GM20000 (cell line): ENCODE measurements at places on chromosomes 5 and 9.

GRCh38 chr9:123267481-123268198 is 746 bp downstream of the STRBP start:
- DNase-seq, result peak; percentile 32

- no peak for DNase-seq
Observed at GRCh38 chr5:160229190-160229742, at the start of gene FABP6. Gene FABP6, plus strand, starts transcription at chr5:160229506. Its CDS starts 52 bp downstream, at chr5:160229558.

DNA sequence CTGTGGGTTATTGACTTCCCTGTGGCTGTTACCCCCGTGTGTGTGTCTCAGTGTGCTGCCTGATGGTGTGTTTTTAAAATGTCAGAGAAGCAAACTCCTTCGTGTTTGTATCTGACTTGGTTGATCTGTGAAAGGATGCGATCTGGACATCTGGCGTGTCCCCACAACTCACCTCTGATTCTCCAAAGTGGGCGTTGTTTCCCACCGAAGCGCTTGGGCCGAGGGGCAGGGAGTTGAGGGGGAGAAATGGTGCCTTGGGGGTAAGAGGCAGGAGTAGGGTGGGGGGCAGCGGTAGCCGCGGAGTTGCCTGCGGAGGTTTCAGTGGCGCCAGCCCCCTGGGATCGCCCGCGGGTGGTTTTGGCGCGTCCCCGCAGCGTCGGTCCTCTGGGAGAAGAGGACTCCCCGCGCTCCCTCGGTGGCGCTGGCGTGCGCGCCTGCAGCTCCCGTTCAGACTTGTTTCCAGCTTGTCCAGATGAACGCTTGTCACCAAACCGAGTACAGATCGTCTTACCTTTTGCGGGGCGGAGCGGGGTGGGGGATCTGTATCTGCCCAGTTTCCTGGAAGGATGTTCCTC is 1.1 kb downstream of the MAST4 start:
- no peak for DNase-seq

DNA sequence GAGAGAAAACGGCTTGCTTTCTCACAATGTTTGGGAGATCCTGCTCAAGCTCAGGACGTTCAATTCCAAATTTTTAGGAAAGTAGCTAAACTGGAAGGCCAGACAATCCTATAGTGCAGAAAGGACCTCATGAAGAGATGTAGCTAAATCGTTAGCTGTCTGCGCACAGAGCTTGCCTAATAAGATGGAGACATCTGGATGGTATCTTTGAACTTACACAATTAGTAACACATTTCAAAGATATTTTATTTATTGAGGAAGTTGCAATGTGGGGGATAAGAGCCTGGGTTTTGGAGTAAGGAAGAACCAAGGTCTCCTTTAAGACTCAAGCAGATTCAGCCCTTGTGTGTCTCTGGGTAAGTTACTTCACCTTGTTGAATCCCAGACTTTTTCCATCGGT is 28.6 kb upstream of the RAB14 start:
- no peak for DNase-seq

DNA sequence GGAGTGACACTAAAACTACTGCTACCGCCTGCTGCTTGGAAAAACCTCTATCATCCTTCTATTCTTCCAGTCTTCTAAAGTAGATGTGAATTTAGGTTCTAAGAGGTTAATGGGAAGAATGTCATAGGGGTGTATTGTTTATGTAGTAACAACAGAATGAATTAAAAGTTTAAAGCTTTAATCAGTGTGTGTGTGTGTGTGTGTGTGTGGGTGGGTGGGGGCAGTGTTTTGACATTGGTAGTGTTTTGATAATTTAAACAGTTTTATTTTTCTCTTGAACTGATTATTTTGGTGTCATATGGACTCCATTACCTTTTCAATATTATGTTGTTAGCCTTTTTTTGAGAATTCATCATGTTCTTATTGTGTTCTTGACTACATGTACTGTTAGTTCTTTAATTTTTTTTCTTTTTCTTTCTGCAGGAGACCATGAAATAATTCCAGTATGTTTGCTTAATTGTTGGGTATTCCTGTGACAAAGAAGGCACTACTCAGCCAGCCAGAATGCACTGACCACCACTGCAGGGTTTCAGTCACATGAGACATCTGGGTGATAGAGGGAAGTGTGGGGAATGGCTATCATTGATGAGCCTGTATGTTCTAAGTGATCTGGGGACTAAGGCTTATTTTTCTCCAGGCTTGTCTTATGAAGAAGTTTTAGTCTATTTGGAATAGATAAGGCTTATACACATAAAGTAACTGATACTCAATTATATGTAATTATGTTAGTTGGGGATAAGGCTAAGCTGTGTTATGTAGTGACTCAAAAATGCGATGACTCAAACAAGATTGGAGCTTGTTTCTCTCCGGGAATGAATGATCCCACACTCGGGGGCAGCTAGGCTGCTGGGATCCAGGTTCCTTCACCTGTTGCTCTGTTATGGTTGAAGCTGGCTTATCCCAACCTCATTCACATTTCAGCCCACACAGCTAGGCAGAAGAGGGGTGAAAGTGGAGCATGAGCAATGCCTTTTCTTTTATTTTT is 50.2 kb upstream of the ACTBL2 start:
- DNase-seq, result no peak

DNA sequence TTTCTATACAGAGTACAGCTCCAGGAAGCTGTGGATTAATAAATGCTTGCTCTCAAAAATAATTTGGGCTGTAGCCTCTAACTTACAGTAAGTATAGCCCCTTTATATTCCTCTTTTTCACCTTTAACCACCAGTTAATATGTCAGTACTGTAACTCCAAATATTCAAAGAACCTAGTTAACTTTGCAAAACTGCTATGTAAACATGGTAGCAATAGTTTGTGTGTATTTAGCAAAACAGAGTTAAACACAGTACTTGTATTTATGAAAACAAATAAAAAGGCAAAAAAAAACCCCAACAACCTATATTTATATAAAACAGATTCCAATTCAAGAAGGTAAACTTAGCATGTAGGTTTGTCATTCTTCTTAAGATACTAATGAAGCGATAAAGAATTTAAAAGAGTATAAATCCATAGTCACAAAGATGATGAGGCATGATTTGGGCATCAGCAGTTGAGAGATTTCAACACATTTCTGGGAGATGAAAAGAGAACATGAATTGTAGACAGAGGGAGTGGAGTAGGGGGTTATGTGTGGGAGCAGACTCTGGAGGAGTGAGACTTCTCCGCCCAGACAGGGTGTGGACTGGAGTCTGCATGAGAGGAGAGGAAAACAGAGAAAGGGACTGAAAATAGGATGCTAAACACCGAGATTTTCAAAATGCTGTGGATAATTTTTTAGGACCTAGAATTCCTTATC is 47.0 kb upstream of the F2RL1 start:
- DNase-seq, result no peak

GRCh38 chr5:141326088-141326854 is 4.0 kb upstream of the PCDHGA1 start:
- peak; percentile 54 for DNase-seq

GRCh38 chr5:79205965-79206364 is 30.0 kb upstream of the JMY start:
- DNase-seq, result no peak

GRCh38 chr9:138083873-138084272 is 206.3 kb downstream of the CACNA1B start:
- no peak for DNase-seq

DNA sequence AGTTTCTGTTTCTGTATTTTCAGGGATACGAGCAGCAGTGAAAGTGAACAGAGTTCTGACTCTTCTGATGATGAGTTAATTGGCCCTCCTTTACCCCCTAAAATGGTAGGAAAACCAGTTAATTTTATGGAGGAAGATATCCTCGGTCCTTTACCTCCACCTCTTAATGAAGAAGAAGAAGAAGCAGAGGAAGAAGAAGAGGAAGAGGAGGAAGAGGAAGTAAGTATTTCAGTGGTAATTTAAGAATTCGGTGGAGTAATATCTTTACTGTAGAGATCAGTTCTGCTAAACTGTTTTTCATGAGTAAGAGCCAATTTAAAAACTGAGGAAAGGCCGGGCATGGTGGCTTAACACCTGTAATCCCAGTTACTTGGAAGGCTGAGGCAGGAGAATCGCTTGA is 17.2 kb downstream of the WDR70 start:
- no peak for DNase-seq

DNA sequence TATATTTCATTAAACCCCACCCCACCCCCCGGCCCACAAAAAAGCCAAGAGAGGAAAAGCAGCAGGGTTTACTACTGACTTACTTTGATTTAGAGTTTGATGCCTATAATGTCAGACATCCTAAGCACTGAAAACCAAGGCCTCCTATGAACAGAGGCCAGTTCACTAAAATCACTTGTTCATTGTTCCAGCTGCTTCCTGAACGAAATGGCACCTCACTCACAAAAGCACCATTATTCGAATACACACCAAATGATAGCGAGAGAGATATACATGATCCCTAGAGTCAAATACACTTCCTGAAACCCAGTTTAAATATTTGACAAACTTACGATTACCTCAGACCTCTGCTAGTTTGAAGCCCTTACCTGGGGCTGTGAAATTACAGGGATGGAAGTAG is 66.6 kb downstream of the LPAR1 start:
- no peak for DNase-seq

DNA sequence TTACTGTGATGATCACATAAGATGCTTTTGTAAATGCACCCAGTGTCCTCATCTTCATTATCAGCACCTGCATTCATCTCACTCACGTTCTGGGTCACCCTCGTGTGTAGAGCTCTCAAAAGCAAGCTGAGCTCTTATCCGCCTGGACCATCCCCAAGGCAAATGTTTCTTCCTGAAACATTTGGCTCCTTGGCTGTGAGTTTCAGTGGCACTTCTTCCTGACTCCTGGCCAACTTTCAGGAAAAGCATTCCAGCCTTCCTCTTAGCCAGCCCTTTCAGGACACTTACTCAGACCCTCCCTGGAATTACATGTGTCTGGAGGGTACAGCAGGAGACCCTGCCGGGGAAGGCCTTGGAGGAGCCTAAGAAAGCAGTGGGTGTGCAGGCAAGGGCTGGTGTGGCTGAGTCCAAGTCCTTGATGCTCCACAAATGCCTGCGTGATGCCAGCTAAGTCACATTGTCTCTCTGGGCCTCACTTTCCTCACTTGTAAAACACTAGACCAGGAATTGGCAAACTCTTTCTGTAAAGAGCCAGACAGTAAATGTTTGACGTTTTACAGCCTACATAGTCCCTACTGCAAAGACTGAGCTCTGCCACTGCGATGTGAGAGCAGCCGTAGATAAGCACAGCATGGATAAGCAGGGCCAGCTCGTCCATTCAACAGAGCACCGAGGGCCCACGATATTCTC is 72.1 kb downstream of the PDE6A start:
- no peak for DNase-seq

DNA sequence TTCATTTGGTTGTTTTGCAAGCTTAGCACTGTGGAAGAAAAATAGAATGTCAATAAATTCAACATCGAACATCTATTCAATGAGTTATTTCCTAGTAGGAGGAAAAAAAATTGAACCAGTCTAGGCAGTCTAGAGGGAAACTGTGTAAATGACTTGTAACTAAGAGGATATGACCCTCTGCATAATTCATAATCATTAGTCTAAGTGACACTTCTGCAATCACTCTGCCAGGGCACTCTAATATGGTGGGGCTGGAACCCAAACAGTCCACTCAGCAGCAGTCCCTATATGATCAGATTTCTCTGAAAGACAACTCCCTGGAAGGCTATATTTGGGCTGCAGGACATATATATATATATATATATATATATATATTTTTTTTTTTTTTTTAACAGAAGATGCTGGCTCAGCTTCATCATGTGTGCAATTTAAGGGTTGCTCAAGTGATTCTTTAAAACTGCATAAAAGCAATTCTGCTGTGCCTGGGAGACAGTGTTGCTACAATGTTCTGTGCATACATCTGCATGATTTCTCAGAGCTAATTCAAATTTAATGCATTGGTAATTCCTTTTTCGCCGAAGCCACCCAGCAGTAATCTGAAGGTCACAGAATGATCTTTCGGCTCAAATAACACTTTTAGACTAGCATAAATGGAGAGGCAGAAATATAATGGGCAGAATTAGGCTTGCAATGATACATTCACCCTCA is 482.1 kb upstream of the ZNF608 start:
- DNase-seq, result no peak

GRCh38 chr5:97458851-97459250 is 275.8 kb upstream of the RIOK2 start:
- peak; percentile 11 for DNase-seq

- DNase-seq, result no peak
Observed at GRCh38 chr5:997711-998110, 10.9 kb upstream of the NKD2 start.
